Dorsolateral prefrontal cortex (tissue), 122 donors: ENCODE measurements at places on chromosomes 4 and X.

- no peak for DNase-seq
Measured at GRCh38 chr4:184751585-184751956, 17.7 kb upstream of the CENPU start.

DNA sequence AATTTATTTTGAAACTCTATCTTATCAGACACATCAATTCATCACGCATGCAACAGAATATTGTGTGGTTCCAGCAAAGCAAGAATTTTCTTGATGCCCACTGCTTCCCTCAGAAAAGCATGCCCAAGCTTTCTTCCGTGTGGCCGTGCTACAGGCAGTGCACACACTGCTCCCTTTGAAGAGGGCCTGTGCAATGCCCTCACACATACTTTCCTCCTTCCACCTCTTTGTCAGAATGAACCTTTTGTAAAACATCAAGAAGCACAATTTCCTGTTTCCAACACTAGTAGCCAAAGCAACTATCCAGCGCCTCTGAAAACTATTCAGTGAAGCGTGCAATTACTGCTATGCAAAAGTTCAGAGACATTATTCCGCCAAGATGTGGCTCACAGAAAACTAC, 201.7 kb downstream of the NLGN4X start:
- DNase-seq = no peak

GRCh38 chrX:13940671-13941070, 89.0 kb downstream of the GEMIN8 start:
- no peak for DNase-seq

- no peak for DNase-seq
Measured at GRCh38 chr4:127748957-127749356, 18.8 kb downstream of the SLC25A31 start.

DNA sequence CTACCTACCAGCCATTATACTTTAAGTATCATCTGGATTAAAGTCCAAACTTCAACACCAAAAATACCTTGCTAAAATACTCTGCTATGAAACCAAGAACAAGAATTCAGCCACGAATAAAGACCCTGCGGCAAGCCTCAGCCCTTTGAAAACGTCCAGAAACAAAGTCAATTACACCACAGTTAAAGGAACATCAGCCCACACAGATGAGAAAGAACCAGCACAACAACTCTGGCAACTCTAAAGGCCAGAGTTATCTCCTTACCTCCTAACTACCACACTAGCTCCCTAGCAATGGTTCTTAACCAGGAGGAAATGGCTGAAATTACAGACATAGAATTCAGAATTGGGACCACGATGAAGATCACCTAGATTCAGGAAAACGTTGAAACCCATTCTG, 23.4 kb downstream of the ABCB7 start:
- DNase-seq = no peak

DNA sequence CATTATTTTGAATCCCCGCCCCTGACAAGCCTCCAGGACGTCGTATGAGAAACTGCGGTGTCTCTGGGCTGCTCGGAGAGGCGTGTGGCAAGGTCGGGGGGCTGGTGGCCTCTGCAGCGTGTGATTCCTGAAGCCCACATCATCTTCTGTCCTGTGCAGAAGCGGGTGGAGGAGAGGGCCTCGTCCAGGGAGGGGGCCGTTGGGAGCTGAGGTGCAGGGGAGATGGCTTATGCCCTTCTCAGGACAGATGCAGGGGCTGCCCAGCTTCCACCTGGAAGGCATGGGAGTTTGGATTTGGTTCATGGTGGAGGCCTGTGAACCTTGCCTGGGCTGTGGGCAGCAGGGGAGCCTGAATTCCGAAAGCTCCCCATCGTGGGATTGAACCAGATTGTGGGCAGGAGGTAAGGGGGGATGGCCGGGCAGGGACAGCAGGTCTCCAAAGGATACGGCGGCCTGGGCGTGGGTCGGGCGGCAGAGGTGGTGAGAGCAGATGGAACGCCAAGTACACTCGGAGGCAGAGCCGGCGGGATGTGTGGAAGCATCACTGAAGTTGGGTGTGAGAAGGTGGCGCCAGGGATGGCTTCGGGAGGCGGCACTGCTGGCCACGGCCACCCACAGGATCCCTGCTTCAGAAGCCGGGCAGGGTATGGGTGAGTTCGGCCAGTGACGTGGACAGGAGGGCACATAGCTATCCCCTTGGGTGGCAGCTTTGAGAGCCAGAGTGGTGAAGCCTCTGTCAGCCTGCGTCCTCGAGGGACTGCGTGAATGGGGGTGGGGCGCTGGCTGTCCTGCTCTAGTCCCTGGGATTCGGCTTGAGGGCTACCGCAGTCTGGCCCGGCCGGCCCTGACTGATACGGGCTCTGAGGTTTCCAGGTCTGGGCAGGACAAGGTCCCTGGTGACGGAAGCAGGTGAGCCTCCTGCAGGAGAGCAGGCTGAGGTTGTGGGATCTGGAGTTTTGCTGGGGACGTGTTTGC, 76.3 kb upstream of the ADRA2C start:
- DNase-seq = no peak

DNA sequence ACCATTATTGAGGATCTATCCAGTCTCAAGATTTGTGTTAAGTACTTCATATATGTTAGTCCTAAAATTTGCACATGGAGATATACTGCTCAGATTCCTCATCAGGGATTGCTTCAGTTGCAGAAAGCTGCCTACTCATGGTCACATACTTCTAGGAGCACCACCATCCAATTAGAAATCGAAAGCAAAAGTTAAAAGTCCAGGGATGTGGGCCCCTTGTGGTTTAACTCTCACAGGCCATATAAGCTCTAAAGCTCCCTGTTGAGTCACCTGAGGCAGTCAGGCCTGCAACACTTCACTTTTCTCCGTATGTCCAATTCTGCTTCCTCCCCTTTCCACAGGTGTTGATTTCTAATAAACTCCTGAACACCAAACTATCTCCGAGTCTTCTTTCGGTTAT, 84.2 kb downstream of the CNOT6L start:
- DNase-seq = no peak

DNA sequence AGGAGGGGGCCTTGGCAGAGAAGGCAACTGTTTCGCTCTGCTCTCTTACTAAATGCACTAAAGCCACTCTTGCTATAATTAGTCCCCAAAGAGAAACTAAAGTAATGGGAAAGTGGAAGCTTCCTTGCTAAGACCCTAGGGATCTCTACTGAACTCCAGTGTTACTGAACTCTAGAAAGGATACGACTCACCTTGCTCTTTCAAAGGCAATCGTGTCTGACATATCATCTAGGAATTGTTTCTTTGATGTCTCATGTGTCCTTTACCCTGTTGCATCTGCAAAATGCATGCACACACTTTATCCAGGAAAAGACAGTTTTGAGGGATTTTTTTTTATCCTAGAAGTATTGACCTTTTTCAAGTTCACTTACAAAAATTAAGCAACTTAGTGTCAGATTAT, 148.1 kb upstream of the FAM9B start:
- DNase-seq = no peak

GRCh38 chr4:11505221-11505971, 76.7 kb upstream of the HS3ST1 start:
- no peak for DNase-seq

GRCh38 chr4:122309988-122310626, 68.7 kb upstream of the ADAD1 start:
- DNase-seq = no peak

DNA sequence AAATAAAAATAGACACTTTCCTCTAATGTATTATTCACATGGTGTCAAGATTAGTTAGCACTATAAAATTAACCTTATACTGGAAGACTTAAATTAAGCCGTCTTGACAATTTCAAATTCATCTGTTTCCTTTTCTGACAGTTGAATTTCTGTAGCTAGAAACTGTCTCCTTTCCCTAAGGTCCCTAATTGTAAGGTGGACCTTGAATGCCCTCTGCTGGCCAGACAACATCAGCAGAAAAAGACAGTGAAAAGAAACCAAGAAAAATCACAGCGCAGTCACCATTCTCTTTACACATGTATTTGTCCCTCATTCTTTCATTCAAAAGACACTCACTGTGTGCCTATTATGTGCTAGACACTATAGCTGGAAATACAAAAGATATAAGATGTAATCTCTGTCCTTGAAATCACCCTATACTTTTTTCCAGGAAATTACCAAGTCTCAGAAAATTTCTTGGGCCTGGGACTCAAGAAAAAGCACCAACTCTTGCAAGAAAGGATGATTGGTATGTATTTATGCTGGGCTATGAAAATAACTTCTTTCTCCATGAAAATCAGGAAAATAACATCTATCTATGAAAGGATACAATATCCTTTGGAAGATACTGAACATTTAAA, 32.7 kb upstream of the AMBN start:
- DNase-seq = no peak

DNA sequence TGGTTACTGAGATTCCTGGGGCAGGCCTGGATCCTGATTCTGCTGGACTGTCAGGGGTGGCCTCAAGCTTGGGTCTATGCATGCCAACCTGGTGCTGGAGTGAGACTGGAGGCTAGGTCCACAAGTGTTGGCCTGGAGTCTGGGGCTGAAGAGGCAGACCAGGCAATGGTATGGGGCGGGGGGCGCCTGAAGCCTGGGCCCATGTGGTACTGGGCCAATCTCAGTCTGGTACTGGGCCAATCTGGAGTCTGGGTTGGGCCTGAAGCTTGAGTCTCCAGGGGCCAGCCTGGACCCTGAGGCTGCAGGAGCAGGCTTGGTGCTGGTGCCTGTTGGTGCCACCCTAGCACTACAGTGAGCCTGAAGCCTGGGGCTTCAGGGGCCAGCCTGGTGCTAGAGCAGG, 108.9 kb upstream of the ZCCHC13 start:
- no peak for DNase-seq

GRCh38 chr4:3130201-3130600, 55.7 kb downstream of the HTT start:
- no peak for DNase-seq

DNA sequence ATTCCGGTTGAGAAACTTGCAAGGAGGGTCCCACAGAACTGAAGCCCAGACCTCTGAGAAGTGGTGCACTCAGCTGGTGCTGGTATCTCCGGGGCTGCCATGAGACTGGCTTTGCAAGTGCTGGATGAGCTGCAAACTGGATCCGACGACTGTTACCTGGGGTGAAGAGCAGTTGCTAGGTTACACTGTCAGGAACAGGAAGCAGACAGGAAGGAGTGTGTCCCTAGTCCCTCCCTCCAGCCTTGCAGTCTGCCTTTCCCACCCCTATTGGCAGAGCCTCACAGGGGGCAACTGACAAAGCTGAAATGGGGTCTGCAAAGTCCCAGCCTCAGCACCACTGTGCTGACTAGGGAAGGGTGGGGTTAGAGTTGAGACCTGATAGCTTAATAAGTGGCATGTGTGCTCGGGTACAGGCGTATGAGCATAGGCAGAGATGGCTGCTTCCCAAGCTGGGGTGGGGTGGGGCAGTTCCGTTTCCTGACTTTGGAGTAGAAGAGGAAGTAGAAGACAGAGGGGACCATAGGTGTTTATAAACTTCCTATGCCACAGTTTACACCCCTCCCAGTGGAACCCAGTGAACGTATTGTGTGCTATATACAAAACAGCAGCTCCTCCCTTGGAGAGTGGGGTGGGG, 18.0 kb downstream of the PPEF1 start:
- DNase-seq = no peak

DNA sequence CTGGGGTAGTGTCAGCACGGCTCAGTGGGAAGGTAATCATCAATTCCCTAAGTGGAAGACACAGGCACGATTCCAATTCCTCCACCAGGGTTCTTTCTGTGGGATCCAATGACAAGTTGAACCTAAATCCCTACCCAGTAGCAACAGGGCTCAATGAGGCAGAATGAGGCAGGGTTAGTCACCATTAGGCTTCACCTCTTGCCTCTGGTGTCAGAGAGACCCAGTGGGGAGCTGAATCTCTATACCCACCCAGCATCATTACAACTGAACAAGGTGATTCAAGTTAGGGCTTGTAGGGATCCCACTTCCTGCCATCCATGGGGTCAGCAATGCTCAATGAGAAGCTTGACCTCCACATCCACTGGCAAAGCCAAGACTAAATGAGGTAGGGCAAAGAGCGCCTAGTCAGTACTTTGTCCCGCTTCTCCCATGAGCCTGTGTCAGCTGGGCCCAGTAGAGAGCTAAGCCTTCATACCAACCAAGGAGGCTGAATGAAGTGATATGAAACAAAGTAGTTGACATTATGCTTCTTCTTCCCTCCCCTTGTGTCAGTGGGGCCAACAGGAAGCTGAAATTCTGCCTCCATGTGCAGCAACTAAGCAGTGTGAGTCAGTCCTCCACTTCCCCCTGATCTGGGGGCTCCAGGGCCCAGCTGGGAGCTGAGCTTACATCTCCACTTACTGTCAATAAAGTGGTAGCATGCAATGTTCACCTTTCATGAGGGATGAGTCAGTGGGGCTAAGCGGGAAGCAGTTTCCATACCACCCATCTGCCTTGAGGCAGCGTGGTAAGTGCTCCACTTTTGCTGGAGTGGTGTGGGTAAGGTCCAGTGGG, 36.4 kb upstream of the RBM41 start:
- no peak for DNase-seq

DNA sequence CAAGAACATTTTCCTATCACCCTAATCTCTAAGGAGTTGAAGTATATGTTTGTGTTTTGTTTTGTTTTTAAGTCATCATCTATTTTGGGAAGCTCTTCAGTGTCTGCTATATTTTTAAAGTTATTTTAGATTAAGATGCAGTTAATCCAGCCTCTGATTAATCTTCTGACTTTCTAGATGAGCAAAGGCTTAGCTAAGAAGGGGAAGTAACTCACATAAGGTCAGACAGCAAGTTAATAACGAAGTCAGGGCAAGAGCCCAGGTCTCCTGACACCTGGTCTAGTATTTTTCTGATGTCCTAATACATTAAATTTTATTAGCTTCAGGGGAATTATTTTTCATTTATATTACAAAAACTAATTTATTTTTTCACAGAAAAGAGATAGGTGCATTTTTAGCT, 168.5 kb downstream of the SOWAHB start:
- no peak for DNase-seq

DNA sequence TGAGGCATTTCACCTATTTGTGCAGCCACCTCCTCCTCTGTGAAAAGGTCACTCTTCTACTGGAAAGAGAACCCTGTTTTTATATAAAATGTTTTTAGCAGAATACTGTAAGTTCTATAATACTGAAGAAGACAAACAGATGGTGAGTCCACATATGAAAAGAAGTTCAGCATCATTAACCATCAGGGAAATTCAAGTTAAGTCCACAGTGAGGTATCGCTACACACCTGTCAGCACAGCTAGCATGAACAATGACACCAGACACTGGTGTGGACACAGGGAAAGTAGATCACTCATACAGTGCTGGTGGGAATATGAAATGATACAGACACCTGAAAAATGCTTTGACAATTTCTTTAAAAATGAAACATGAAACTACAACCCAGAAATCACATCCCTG, 133.0 kb downstream of the MAD2L1 start:
- DNase-seq = no peak

GRCh38 chr4:110112056-110112455, 86.4 kb downstream of the ELOVL6 start:
- no peak for DNase-seq

- DNase-seq = no peak
Measured at GRCh38 chr4:99395595-99396364, 39.4 kb downstream of the ADH7 start.

- DNase-seq = no peak
Measured at GRCh38 chrX:1181170-1181569, 31.3 kb downstream of the CRLF2 start.

DNA sequence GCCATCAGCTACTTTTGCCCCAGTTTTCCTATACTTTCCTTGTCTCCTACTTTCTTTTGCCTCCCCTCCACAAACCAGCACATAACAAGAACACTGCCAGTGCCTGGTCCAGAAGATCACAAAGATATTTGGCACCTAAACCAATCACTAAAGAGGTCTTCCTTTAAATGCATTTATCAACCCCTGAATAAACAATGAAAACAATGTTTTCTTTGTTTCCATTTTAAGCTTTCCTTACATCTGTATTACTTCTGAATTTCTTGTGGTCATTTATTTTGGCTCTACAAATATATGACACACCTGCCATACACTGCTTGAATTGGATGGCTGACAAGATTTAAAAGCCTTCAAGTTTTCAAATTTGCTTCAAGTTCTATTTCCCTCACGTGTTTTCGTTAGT, 43.9 kb downstream of the MBNL3 start:
- no peak for DNase-seq
